ENCODE measurements at places on chromosomes 11 and 22.

DNA sequence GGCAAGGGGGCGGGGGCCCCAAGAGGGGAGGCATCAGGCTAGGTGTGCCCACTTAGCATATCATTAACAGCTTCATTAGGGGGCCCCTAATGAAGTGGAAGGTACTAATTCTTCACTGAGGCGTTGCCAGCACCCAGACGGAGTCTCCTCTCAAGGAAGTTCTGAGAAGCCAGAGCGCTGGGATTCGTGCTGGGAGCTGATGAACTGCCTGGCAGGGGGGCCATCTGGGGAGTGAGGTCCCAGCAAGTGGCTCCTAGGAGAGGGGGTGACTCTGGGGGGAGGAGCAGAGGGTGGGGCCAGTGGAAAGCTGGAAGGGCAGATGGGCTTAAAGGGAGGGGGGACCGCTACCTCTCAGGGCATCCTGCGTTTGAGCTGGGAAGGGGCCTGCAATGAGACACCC is 29.8 kb downstream of the DAGLA start:
- DNase-seq = no peak

DNA sequence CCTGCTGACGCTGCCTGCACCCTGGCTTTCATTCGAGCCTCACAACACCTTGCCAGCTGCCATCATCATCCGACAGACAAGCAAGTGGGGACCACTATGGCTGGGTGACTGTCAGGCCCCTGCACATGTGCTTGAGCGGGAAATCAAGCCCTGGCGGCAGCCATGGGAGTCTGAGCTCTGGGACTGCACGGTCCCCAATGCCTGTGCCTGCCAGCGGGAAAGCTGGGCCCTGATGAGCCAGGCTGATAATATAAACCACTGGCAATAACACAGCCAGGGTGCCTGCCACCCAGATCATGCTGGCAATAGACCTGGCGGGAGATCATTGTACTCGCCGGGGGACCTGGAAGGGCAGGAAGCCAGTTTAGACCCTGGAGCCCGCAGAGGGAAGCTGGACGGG is 2.5 kb downstream of the FGF3 start:
- no peak for DNase-seq

DNA sequence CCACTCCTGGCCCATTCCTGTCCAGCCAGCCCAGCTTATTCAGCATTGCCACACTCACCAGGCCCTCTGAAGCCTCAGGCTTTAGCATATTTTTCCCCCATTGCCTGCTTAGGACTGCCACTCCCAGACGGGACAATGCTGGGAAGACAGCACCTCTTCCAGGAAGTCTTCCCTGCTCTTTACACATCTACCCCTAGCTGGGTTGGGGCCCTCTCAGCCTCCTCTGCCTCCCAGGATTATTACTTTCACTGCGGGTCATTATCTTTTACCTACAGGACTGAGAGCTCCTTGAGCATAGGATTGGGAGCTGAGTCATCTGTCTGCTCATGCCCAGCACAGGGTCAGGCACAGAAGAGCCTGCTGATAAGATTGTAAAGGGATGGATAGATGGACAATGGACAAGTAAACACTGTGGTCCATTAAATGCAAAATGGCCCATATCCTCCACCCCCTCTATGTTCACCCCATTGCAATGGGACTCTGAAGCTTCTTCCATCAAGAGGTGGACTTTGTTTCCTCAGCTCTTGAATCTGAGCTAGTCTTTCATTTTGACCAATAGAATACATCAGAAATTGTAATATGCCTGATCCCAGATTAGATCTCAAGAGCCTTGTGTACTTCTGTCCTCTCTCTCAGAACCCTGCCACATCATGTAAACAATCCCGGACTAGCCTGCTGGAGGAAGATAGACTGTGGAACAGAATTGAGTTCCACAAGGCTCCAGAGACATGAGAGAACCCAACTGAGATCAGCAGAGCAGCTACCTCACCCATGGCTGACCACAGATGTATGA is 32.0 kb upstream of the LRRC32 start:
- no peak for DNase-seq

DNA sequence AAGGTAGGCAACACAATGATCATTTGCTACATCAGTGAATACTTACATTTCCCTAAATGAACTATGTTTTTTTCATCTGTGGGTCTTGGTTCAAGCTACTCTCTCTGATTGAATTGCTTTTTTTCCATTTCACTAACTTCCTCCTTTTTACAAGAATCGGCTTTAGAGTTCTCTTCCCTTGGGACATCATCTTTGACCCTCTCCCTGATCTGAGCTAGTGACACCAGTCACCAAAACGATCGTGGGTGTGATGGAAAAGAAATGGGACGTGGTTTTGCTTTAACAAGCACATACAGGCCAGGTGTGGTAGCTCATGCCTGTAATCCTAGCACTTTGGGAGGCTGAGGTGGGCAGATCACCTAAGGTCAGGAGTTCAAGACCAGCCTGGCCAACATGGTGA is 129.9 kb downstream of the WT1 start:
- DNase-seq = no peak

GRCh38 chr11:114586797-114587196 is 8.8 kb downstream of the NXPE4 start:
- DNase-seq = no peak

GRCh38 chr22:20905415-20906386 is 11.5 kb upstream of the CRKL start:
- no peak for DNase-seq

- no peak for DNase-seq
Measured at GRCh38 chr11:2382129-2382517, 5.0 kb downstream of the CD81 start.

- no peak for DNase-seq
Measured at GRCh38 chr22:27461470-27461869, 340.1 kb downstream of the MN1 start.

DNA sequence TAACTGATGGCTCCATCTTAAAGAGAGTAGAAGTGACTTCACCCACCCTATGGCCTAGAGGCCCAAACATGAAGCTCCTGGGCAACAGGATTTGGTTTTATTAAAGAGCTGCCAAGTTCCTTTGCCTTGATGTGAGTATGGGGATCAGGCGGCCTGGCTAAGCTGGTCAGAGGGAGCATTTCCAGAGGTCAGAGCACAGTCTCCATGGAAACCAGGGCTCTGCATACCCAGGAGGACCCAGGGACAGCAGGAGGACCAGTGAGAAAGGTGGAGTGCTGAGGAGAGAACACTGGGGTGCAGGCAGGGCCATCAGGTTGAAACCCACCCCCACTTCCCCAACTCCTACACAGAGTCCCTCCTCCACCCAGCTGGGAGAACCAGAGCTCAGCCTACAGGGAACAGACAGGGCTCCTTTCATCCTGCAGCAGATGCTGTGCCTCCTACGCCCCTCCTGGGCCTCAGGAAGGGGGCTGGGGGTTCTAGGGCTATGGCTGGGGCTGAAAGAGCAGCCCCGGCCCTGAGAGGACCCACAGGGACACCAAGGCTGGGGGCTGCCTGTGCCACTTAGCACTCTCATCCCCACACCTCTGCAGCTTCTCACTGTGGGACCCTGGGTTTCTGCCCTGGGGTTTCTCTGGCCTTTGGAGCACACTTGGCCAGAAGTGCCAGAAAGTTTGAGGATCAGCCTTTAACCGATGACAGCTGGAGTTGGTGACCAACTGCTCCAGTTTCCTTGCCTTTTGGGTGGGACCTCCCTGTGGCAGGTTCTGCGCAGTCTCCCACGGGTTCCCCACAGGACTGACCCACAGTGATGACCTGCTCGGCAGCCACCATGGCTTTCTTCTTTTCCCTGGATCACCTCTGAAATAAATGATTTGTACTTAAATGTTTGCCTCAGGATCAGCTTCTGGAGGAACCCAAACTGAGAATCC is 13.8 kb upstream of the P2RY6 start:
- DNase-seq = no peak

GRCh38 chr22:21044931-21045584 is 688 bp upstream of the LRRC74B start:
- DNase-seq = no peak

Measured in putamen (tissue), 1 donor.